T-helper 22 cell (primary cell): ENCODE measurements at places on chromosomes 1 and 21.

DNA sequence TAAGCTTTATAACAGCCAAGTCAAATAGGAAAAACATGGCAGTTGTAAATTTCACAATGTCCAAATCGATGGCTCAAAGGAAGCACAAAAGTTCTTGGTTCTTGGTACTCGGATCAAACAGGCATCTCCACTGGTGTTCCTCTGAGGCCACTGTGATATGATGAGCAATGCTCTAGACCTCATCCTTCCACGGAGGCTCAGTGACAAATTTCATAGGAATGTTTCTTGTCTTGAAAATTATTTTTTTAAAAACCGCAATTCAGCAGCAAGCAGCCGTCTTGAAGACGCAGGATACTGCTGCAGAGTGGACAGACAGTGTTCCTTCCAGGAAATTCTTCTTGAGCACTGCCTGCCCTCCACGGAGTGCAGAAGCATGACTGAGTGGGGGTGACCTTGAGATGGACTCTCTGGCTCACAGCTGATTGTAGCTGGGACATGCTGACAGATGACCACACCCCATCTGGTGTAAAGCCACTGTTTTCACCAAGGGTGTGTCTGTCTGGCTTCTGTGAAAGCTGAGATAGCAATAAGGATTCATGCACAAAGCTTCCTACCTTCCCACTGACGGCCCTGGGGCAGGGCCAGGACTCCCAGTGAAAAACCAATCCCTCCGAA is 61.9 kb downstream of the TIAM1 start:
- no peak for DNase-seq

DNA sequence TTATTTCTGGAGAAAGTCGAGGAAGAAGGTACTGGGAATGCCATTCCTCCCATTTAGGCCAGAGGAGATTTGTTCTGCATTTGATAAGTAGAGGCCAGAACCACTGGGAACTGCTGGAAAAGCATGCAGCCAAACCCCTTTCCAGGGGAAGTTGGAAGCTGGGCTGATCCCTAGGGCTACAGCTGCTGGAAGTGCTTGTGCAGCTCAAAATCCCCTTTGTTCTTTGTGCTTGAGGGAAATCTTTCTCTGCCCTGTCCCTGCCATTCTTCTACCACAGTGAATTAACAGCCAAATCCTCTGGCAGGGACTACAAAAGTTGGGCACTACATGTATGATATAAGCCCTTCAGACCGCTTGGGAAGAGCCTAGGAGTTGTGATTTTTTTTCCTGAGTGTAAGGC is 734.1 kb downstream of the LRRIQ3 start:
- no peak for DNase-seq

GRCh38 chr1:26280333-26281042 is 602 bp downstream of the SH3BGRL3 start:
- no peak for DNase-seq

DNA sequence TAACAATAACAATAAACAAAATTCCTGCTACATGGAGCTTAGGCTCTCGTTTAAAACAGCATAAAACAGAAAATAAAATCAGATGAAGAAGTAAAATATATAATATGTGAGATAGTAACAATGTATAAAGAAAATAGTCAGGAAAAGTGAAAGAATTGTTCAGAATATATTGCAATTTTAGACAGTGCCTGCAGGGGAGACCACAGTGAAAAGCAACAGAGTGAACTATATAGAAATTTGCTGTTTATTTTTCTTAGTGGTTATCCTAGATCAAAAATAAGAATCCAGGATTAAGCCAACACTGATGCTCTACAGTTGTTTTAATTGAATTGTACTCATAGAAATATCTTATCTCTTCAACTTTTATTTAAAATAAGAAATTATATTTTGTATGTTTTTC is 1639.0 kb upstream of the B3GALT2 start:
- DNase-seq: no peak

DNA sequence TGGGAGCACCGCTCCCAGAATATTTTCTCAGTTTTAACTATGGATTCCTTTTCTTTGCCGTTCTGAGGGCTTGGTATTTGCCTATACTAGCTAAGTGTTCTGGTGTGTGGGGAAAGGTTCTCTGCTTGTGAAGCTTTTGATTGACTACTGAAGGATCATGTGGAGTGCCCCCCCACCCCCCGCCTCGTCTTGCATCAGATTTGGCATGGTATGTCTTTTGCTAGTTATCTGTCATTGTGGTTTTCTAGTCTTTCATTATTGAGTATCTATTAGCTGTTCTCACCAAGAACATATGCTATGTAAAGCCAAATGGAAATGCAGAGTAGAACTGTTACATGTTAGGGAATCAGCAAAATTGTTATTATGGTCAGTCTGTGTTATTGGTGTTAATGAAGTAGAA is 58.3 kb downstream of the MACF1 start:
- no peak for DNase-seq

GRCh38 chr1:75522389-75522788 is 88.5 kb downstream of the SLC44A5 start:
- no peak for DNase-seq

DNA sequence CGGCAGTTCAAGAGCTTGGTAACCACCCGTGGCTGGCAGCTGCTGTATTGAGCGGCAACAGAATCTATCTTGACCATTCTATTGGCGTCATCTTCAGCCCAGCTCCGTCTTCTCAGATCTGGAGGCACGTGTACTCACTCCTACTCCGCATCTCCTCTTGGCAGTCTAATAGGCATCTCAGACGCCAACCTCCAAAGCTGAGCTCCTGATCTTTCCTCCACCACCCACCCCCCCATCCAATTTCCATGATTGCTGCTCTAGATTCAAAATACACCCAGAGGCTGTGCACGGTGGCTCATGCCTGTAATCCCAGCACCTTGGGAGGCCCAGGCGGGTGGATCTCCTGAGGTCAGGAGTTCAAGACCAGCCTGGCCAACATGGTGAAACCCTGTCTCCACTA is 84.6 kb upstream of the CASZ1 start:
- DNase-seq: no peak

- DNase-seq: no peak
Observed at GRCh38 chr1:19036813-19037605, 80.5 kb upstream of the IFFO2 start.

DNA sequence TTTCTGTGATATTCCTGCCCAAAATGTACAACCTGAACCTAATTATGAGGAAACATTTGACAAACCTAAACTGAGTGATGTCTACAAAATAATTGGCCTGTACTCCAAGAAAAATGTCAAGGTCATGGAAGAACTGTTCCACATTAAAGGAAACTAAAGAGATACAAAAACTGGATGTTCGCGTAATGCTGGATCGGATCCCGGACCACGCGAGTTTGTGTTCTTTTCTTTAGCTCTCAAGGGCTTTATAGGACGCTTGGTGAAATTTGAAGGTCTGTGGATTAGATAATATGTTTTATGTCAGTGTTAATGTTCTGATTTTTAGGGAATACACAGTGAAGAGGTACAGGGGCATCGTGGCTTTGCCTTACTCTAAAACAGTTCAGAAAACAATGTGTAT is 400.5 kb downstream of the CAMTA1 start:
- no peak for DNase-seq

DNA sequence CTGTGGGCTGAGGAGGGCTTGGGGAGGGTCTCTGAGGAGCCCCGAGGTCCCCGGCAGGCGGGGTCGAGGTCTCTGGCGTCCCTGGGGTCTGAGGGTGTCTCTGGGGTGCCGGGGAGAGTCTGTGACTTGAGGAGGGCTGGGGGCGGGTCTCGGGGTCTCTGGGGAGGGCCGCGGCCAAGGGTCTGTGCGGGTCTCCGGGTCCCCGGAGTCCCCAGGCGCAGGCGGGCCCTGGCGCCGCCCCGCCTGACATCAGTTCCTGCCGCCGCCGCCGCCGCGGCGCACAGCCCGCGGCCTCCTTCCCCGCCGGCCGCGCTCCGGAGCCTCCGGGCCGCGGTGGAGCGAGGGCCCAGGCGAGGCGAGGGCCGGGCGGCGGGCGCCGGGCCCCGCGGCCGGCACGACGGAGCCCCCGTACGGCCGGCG is at the start of gene PLEKHM2:
PLEKHM2 (plus strand) TSS at position 279 of the 420 bp plus-strand sequence. CDS start 239 bp downstream, outside the sequence.
- peak; percentile 9 for DNase-seq

DNA sequence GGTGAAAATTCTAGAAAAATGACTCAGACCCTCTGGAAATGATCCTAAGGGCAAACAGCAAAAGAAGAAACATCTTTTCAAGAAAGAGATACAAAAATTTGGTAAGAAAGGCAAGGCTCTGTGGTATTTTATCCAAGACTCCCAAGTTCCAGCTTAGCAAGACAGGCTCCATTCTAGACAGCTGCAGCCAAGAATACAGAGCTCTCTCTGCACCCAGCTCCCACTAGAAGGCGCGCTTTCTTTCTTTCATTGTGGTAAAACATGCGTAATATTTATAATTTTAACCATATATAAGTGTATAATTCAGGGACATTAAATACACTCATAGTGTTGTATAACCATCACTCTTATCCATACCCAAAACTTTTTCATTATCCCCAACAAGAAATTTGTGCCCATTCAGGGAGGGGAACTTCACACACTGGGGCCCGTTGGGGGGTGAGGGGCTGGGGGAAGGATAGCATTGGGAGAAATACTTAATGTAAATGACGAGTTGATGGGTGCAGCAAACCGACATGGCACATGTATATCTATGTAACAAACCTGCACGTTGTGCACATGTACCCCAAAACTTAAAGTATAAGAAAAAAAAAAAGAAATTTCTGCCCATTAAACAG is 2.2 kb upstream of the HFM1 start:
- no peak for DNase-seq
